ENCODE measurements at places on chromosomes 4 and X. TPM values are rescaled to one million over a fixed set of nuclear protein-coding genes. Genes with fewer than 3 reads are reported as not detected.

The VCX2 gene
- polyA plus RNA-seq = not detected

The ETDA gene
- polyA plus RNA-seq = not detected

The NSG1 gene
- not detected for polyA plus RNA-seq

The SPANXA2 gene
- not detected for polyA plus RNA-seq

The RHOXF2B gene
- not detected for polyA plus RNA-seq

The CLCN4 gene
- 0.67 TPM for polyA plus RNA-seq

The CD40LG gene
- not detected for polyA plus RNA-seq

The PLAC1 gene
- not detected for polyA plus RNA-seq

The CXCL3 gene
- 0.64 TPM for polyA plus RNA-seq

The DCUN1D4 gene
- polyA plus RNA-seq = 19.7 TPM

The S100G gene
- not detected for polyA plus RNA-seq

Measured in aorta (tissue), 5 donors.